Neuronal stem cell (in vitro differentiated cells): ENCODE measurements at places on chromosomes 3 and 15.

- no peak for DNase-seq
Observed at GRCh38 chr3:62300617-62301016, 72.7 kb downstream of the FEZF2 start.

DNA sequence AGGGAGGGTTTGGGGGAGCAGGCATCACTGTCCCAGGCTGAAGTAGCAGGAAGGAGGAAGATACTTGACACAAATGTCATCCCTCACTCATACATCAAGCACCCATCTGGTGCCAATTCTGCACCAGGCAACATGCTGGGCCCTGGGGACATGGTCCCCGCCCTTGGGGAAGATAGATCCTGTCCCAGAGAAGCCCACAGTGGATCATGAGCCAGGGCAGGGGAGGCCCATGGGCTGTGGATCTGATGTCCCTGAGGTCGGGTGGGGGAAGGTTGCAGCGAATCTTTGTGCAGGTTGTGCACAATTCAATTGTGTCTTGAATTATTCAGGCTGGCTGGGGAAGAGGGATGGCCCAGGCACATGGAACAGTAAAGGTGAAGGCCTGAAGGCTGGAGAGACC, 6.4 kb upstream of the CCDC33 start:
- DNase-seq: no peak

- no peak for DNase-seq
Observed at GRCh38 chr3:90031121-90031520, 923.7 kb downstream of the EPHA3 start.

DNA sequence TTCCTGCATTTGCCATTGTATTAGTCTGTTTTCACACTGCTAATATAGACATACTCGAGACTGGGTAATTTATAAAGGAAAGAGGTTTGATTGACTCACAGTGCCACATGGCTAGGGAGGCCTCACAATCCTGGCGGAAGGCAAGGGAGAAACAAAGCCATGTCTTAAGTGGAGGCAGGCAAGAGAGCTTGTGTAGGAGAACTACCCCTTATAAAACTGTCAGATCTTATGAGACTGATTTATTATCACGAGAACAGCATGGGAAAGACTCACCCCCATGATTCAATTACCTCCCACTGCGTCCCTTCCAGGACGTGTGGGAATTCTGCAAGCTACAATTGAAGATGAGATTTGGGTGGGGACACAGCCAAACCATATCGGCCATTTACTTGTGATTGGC, 27.8 kb downstream of the YEATS2 start:
- no peak for DNase-seq

- DNase-seq: no peak
Observed at GRCh38 chr15:63945838-63946298, 100.4 kb downstream of the DAPK2 start.

- DNase-seq: peak; percentile 90
Observed at GRCh38 chr3:11591391-11592282, 52.1 kb downstream of the VGLL4 start.

DNA sequence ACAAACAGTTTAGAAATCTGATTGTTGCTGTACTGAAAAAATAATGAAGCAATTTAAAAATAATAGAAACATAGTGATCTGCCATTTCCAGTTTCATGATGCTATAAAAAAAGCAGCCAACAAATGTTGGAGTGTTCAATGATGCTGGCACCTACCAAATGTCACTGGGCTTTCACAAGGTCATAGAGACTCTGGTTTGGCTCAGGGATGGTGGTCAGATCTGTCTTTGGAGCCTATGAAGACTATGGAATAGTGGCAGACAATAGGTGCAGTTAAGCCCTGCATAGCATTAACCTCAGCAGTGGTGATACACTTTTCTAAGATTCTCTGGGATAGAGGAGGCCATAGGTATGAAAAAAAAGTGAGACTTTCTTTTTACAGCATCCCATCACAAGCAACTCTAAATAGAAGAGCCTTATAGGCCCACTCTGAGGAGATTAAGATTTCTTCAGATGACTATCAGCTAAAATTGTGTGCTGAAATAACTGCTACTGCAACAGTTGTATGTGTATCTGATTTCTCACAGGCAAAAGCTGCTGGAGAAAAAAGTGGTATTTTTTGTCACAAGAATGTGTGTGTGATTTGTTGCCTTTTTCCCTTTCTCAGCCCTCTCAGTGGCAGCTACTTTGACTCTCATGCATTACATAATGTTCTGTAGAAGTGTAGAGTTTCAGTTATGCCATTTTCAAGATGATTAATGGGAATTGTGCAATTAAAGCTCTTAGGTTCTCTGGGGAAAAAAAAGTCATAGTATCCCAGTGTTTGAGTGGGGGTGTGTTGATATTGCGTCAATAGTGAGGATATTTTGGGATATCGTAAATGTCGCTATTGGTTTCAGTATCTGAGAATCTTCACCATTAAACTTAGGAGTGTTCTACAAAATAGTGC, 137.4 kb downstream of the MBNL1 start:
- no peak for DNase-seq

DNA sequence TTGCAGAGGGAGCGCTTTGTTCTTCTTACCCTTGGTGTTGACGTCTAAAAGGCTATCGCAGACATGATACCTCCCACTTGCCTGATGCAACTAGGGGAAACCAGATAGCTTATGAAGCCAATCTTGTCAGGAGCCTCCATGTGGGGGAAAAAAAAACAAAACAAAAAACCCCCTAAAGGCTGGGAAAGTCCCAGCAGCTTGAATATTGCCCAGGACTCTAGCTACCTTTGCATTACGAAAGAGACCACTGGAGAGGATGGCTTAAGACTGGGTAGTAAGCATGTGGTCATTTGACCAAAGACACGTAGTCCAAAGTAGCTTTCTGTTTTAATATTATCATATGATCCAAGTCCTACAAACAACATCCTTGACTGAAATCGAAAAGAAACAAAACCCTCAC, 120.7 kb upstream of the WNT5A start:
- no peak for DNase-seq

DNA sequence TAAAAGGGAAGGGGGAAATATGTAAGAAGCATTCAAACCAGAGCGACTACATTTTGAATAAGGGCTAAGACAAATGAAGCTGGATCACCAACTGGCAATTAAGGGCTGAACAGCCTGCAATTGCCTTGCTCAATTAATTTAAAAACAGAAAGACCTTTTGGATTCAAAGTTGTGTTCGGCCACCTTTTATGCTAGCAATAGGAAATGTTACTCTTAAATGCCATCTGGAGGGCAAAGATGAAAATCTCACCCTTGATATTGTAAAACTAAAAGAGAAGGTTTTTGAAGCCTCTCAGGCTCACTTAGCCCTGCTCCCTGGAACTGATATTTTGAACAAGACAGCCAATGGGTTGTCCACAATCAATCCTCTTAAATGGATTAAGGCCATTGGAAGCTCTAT, 44.2 kb downstream of the ACAD9 start:
- no peak for DNase-seq

DNA sequence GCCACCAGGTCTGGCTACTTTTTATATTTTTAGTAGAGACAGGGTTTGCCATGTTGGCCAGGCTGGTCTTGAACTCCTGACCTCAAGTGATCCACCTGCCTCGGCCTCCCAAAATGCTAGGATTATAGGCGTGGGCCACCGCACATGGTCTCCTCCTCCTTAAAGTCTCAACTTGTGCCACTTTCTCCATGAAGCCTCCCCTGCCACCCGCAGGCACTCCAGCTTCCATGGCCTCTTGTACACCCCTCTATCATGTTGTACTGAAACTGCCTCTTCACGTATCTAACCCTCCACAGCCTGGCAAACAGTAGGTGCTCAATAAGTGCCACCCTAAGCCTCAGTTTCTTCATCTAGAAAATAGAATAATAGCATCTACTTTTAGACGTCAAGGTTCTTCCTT, 39.9 kb downstream of the ISG20 start:
- DNase-seq: no peak

- no peak for DNase-seq
Observed at GRCh38 chr3:194249323-194250097, 101.6 kb downstream of the CPN2 start.

- DNase-seq: no peak
Observed at GRCh38 chr15:76208084-76208785, 103.0 kb downstream of the ETFA start.

DNA sequence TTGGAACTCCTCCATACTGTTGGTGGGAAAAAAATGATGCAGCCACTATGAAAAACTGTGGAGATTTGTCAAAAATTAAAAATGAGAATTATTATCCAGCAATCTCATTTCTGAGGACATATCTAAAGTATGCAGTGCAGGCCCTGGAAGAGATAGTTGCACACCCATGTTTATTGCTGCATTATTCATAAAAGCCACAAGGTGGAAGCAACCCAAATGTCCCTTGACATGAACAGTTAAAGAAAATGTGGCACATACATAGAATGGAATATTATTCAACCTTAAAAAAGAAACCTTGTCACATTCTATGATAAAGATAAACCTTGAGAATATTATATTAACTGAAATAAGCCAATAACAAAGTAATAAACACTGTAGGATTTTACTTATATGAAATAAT, 80.9 kb upstream of the ARHGEF26 start:
- no peak for DNase-seq

- DNase-seq: peak; percentile 18
Observed at GRCh38 chr3:123448536-123449101, at the start of gene ADCY5. Gene ADCY5, minus strand, starts transcription at chr3:123449090. Its CDS starts 545 bp downstream, at chr3:123448545.

GRCh38 chr3:10602769-10603768, 97.7 kb upstream of the ATP2B2 start:
- no peak for DNase-seq

- DNase-seq: no peak
Observed at GRCh38 chr3:60095930-60096329, 1046.1 kb upstream of the CFAP20DC start.
